Fibroblast of skin of scalp (primary cell): ENCODE measurements at places on chromosomes 13 and 19.
A peak's percentile ranks its signal among the peaks of the same experiment; 100 is the strongest.

DNA sequence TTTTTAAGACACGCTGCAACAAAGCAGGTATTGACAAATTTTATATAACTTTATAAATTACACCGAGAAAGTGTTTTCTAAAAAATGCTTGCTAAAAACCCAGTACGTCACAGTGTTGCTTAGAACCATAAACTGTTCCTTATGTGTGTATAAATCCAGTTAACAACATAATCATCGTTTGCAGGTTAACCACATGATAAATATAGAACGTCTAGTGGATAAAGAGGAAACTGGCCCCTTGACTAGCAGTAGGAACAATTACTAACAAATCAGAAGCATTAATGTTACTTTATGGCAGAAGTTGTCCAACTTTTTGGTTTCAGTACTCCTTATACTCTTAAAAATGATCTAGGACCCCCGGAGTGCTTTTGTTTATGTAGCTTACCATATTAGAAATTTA is 1.2 kb downstream of the BRCA2 start:
- DNase-seq: no peak

DNA sequence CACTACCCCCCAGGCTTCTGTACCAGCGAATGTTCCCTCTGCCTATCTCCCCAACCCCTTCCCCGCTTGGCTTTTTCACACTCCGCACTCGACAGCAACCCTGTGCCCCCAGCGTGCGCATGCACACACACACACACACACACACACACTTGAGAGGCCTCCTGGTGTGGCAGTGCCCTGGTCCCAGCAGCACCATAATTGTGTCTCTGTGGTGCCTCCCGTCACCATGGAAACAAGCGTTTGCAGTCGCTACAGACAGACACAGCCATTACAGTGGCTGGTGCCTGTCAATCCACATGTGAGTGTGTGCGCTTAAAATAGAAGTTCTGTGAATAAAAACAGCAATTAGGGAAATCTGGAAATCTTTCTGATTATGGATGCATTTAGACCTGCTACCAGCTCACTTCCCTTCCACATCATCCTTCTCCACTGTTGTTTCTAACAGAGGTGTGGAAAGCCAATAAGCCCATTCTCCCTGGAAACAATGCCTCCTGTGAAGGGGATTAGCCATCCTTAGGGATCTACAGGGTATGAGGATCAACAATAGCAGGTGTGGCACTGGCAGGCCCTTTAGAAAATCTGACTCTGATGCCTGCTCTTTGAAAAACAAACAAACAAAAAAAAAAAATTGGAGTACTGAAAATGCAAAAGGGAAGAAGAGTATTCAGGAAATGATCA is 146.3 kb downstream of the DCLK1 start:
- no peak for DNase-seq

DNA sequence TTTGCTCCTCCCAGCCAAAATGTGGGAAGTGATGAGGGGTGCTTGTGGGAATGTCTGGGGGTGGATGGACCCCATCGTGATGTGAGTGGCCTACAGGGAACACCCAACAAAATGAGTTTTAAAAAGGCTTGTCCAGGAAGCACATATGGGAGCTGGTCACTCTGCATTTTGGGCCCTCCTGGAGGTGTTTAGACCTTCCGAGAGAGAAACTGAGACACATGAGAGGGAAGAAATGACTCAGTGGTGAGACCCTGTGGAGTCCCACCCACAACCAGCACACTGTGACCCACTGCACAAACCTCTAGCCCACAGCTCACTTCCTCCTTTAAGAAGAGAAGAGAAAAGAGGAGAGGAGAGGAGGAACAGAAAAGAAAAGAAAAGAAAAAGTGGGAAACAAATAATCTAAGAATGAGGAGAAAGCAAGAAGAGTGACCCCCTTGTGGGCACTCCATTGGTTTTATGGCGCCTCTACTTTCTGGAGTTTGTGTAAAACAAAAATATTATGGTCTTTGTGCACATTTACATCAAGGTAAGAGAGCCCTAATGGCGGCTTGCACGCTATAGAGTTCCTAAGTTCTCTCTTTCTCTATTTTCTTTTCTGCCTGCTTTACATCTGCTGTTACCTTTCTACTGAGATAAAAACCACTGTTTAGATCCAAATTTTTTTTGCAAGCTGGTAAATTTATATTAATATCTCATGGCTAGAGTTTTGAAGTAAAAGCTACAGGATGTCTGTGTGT is 13.3 kb upstream of the LILRB1 start:
- DNase-seq: no peak

DNA sequence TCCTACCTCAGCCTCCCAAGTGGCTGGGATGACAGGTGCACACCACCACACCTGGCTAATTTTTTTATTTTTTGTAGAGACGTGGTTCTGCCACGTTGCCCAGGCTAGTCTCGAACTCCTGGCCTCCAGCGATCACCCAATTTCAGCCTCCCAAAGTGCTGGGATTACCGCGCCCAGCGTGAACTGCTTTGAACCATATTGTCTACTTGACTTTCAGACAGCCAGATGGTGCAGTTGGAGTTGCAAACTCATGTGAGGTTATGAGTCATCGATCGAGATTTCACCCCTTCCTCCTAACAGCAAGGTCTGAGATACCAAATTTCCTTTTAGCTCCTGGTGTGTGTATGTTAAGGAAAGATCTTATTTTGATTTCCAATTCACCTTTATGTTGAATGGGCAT is 2.7 kb downstream of the SLC27A1 start:
- DNase-seq: peak; percentile 82

- no peak for DNase-seq
Observed at GRCh38 chr13:95505265-95505664, 47.3 kb upstream of the CLDN10 start.

GRCh38 chr13:25771641-25772478 is 280.0 kb downstream of the SHISA2 start:
- peak; percentile 79 for DNase-seq
